AG04450 (cell line): ENCODE measurements at places on chromosomes 3 and 15. TPM values are rescaled to one million over a fixed set of nuclear protein-coding genes. Genes with fewer than 3 reads are reported as not detected.

SQOR gene
- polyA plus RNA-seq: 74.3 and 74.4 TPM in 2 replicates

AQP9 gene
- polyA plus RNA-seq: not detected in 2 replicates

GRCh38 chr3:150344079-150344759 is 63.9 kb upstream of the TSC22D2 start:
- no peak for DNase-seq

- no peak for DNase-seq
Measured at GRCh38 chr3:175940881-175941280, 1081.7 kb downstream of the NAALADL2 start.

GRCh38 chr3:114867359-114867758 is 279.7 kb downstream of the ZBTB20 start:
- DNase-seq: no peak
